ENCODE measurements at places on chromosomes 5 and 9.

DNA sequence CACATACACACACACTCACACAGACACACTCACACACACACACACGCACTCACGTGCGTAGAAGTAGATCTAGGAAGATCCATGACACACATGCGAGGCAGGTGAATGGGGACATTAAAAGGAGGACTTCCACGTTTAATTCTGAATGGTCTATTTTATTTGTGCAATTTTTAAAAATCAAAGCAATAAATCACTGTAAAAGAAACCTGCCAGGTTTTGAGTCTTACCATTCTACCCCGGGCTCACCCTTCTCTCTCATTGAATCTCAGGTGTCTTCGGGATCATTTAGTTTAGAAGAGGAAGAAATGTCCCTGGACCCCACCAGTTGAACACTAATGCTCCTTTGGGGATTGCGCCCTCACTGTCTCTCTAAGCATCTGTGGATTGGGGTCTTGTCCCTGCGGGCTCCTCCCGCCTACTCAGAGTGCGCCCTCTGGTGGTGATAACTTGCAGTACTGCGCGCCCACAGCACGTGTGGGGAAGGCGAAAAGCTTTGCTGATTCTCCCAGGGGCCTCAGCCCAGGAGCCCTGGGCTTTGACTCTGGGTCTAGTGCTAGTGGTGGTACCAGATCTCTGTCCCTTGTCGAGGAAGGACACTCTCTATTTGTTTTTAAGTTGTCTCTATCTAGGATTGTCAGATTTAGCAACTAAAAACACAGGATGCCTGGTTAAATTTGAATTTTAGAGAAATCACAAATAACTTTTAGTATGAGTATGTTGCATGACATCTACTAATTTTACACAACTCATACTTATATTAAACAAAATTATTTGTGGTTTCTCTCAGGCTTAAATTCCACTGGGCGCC lies 34.8 kb downstream of the BOD1 start:
- DNase-seq, result no peak

GRCh38 chr5:72283358-72283757 lies 36.7 kb downstream of the MRPS27 start:
- no peak for DNase-seq

DNA sequence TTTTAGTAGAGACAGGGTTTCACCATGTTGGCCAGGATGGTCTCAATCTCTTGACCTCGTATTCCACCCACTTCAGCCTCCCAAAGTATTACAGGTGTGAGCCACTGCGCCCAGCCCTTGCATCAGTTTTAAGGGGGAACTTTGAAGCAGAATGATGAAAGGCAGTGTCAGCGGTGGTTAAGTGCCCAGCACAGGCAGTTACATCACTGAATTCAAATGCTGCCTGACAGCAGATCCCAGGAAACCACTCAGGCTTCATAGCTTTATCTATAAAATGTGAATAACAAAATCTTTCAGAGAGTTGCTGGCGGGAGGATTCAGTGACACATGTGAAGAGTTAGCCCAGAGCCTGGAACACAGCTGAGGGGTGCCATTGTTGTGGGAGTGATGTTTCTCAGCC lies 26.5 kb downstream of the FGF1 start:
- DNase-seq, result no peak

GRCh38 chr5:151659001-151659754 lies 27.5 kb downstream of the SPARC start:
- DNase-seq, result peak; percentile 86

DNA sequence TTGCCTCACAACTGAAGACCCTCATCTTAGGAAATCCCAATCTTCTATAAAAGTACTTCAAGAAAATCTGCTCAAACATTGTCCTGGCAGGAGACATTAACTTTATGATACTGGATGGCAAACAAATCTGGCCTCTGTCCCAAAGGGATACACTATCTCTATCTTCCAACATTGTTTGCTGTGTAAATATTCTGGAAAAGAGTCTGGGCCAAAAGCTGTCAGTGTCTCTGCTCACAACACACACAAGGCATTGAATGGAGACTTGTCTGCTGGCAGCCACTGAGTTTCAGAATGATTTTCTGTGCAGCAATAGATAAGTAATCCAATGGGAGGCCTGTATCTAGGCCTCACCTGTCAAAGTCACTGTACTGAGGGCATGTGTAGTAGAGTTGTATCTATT lies 471.1 kb downstream of the DMAC1 start:
- DNase-seq, result no peak

GRCh38 chr5:137659209-137659608 lies 76.7 kb downstream of the KLHL3 start:
- no peak for DNase-seq

DNA sequence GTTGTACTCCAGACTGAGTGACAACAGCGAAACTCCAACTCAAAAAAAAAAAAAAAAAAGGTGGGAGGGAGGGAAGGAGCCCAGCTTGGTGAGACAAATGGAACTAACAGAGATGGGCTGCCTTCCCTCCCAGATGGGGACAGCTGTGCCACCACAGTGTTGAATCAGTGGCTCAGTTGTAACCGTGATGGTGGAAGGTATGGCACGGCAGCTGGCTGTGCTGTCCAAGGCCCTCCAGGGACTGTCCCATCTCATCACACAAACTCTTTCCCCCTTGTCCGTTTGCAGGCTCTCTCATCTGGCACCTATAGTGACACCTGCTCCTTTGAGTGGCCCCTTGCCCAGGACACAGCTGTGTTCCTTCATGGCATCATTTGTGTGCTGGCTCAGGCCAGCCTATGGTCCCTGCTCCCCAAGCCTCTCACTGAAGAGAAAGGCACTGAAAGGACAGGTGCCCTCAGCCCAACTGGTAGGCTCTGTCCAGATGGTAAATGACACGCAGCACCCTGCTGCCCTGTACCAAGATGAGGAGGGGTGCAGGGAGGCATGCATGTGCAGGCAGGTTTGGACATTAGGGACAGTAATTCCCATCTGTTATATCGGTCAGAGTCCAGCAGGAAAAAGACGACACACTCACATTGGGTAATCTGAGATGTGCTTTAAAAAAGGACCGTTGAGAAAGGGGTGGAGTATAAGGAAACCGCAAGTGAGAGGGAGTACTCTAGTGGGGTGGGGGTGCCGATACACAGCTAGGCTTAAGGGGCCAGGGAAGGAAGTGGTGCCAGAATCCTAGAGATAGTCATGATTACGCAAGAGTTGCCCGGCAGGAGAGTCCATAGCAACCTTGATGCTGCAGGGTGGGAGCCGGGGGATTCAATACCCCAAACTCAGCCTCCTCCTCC lies 4.3 kb downstream of the SMIM33 start:
- DNase-seq, result no peak

DNA sequence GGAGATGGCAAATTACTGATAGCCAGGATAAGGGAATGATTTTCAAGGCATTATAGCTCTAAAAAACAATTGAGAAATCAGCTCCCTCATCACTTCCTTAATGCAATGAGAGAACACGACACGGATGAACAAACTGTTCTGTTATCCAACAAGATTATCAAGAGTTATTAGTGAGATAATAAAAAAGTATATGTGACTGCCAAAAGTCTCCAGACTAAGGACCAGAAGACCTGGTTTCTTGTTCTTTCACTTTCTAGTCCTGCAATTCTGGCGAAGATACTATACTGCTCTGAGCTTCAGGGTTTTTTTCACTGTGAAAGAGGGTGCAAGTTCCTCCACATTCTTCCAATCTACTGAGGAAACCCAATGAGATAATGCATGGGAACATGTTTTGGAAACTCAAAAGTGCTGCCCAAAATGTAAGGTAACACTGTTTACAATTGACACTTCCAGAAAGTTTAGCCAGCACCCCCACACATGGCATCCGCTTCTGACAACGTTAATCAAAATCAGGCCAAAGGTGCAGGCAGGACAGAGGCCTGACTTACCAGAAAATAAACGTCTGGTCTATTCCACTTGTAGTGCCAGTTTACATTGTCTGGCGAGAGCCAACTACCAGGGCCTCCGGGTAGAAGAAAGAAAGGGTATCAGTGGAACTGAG lies 254.2 kb downstream of the DOCK8 start:
- DNase-seq, result no peak

DNA sequence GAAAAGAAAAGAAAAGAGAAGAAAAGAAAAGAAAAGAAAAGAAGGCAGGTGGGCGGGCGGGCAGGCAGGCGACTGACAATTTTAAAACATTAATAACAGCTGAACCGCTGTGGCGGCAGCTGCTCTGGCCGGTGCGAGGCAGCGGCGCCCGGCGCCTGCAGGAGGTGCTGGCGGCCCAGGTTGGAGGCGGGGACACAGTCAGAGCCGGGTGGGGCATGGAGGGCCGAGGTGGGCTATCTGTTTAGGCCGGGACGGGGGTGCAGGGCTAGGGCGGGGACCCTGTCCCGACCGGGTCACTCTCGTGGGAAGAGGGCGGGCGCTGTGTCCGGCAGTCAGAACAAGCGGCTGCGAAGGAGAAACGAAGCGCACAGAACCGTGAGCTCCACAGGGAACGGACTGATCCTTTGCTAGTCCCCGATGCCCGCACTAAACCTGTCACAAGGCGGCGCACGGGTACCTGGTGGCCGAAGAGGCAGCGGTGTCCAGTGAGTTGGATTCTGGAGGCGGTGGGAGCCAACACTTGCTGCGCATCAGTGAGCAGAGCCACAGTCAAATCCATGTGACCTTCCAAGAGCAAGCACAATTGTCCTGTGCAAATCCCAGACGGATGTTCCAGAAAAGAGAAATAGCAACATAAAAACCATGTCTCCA lies 13.6 kb upstream of the ALDOB start:
- DNase-seq, result peak; percentile 46

DNA sequence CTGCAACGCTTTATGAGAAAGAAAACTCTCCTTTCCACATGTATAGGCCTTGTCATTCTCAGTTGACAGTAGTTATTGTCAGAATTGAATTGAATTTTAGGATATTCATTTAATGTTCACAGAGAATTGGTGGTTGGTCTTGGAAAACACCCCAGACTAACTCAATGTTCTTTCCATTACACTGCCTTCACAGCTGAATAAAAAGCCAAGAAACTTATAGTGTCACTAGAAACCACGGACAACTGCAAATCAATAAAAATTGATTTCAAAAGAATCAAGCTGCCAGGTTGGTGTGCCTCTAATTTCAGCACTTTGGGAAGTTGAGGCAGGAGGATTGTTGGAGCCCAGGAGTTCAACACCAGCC lies 38.9 kb upstream of the IQGAP2 start:
- DNase-seq, result no peak

- no peak for DNase-seq
These were observed 252.5 kb downstream of the NNT start for GRCh38 chr5:43855452-43855851.

GRCh38 chr5:11407556-11408145 lies 496.6 kb downstream of the CTNND2 start:
- no peak for DNase-seq

GRCh38 chr9:84620338-84620737 lies 49.2 kb upstream of the NTRK2 start:
- DNase-seq, result no peak

GRCh38 chr5:71832812-71833715 lies 114.0 kb downstream of the CARTPT start:
- DNase-seq, result no peak

DNA sequence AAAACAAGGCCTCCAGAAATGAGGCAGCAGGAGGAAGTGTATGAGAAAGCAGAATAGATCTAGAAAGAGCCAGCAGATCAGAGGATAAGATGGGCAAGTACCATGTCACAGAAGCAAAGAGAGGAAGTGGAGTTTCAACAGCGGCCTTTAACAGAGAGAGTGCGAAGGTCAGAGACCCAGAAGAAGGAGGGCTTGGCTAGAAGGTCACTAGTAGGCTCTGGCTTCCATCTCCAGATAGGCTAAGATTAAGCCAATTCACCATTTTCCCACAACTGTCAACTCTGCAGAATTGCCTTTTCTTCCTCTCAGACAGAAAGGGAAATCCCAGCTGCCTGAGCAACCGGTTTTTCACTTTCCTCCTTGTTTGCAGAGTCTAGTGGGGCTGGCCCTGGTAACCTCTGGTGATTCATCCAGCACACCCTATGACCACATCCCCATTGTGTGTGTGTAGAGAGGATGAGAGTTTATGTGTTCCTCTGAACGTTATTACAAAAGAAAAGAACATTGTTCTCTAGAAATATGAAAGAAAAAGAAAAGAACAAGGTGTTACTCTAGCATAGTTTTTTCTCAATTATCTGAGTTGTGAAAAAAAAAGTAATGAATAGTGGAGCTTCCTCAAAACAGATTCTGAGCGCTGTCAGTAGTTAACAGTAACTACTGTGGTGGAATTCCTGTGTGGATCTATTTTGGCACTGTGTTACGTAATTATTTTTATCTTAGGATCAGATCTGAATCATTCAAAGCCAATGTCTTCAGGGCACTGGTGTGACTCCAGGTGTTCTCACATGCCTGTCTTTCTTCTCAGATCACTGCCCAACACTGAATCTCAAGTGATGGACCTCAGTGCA lies 220.4 kb downstream of the ARRDC3 start:
- no peak for DNase-seq

- DNase-seq, result peak; percentile 88
These were observed 45.4 kb downstream of the ANXA2R start for GRCh38 chr5:42994555-42995359.

DNA sequence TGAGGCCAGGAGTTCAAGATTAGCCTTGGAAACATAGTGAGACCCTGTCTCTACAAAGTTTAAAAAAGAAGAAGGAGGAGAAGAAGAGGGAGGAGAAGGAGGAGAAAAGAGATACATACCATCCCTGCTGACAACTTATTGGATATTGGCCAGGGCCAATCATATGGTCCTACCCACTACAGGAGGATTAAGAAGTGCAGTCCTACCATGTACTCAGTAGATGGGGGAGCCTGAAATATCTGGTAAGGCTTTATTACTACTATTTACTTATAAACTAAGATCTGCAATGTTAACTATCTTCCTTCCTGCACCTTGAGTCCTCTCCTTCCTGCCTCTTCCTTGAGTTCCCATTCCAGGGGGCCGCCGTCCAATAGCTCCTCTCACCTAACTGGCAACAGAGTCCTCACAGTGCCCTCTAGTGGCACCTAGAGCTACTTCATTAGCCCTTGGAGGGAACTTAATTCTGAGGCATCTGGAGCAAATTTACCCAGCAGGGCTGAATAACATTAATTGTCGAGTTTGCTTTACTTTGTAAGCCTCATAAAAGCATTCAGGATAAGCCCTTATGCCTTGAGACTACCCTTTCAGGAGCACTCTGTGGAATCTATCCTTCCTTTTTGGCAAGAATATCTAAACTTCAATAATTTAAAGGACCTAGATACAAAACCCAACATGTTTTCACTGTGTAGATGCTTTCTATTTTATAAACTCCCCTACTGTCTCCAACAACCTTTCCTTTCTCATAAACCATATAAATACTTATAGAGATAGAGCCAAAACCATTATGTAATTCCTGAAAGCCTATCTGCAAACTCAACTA lies 39.1 kb upstream of the RANBP6 start:
- peak; percentile 52 for DNase-seq

DNA sequence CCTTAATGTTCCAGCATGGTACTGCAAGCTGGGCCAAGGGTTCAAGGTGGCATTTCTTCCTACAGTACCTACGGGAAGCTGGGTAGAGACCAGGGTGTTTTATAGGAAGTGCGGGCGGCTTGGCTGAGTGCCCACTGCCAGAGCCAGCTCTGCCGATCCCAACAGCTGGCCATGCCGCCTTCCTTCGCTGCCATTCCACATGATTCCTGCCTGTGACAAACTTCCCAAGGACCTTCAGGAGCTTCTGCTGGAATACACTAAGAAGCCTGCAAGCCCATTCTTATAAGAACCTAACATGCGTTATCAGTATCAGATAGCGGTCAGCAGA lies 22.0 kb downstream of the MYO10 start:
- no peak for DNase-seq
